GM04504 (cell line): ENCODE measurements at places on chromosomes 5 and 9.

DNA sequence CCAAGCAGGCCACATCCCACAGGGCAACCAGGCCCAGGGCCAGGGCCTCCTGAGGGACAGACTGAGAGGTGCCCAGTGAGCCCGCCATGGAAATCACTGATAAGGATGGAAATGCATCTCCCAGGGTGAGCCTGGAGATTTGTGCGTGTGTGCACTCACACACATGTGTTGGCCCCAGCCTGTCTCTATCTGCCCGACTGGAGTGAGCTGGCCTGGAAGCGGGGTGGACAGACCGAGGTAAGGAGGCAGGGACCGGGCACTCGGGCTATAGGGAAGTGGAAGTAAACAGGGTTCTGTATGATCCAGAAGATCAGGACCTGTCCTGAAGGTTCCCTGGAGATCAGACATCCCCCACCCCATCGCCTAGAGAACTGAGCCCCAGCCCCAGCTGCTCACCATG, 17.4 kb downstream of the GFI1B start:
- no peak for DNase-seq

DNA sequence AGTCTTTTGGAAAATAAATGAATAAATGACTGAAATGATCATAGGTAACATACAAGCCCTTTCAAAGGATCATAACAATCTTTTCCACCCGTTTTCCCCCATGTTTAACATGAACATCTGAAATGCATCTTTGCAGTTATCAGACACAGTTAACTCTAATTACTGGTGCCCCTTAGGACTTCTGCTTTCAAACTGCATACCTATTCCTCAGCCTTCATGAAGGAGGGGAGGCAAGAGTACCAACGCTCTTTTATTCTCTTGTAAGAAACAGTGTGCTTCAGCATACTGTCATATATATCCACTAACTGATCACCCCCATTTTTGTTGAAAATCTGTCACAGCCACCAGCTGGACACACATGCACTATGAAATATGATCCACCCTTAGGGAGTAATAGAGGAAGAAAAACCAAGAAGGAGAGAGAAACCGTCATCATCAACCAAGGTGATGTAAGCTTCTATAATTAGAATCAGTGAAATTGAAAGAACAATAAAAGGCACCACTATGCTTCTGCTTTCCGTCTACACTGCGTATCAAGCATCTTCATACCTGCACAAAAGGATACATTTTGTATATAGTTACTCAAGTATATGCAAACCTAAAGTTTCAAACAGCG, 98.7 kb downstream of the RAPGEF6 start:
- no peak for DNase-seq

GRCh38 chr5:108857905-108858304, 110.2 kb downstream of the FER start:
- DNase-seq = no peak

- DNase-seq = no peak
These were observed 33.4 kb upstream of the AKNA start for GRCh38 chr9:114421147-114421546.

DNA sequence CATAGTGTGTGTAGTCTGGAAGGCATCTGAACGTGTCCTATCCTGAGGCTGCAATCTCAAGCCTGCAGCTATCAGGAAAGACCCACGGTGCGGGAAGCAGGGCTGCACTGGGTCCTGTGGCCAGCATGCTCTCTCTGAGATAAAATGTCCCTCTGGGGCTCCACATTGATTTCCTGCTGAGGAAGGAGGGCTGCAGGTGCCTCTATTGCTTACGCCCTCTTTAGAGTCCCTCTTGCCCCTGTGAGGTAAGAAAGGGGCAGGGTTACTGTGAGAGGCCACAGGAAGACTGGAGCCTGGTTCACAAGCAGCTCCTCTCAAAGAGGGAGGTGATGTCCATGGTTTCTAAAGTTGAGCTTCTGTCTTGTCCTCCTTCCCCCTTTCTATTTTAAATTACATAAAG, 299.9 kb upstream of the RFX3 start:
- DNase-seq = no peak

DNA sequence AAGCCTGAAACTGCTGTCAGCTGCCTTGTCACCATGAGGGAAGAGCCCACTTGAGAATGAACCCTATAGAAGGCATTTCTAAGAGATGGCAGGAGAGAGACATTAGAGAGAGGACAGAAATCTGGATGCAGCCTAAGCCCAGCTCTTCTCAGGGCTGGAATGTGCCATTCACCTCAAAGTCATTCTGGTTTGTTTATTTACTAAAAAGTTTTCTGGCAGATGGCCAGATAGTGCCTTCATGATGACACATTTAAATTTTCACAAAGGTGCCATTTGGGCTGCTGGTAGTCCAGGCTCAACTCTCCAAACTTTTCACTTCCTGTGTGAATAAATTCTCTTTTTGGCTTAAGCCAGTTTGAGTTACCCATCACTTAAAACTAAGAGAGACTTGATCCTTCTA, 144.6 kb upstream of the ZNF366 start:
- DNase-seq = no peak

GRCh38 chr9:136300866-136301265, 3.0 kb downstream of the CCDC187 start:
- DNase-seq = no peak

GRCh38 chr9:85021686-85022085, 352.2 kb downstream of the NTRK2 start:
- no peak for DNase-seq

GRCh38 chr5:103450333-103451061, 112.1 kb downstream of the NUDT12 start:
- DNase-seq = peak; percentile 61

DNA sequence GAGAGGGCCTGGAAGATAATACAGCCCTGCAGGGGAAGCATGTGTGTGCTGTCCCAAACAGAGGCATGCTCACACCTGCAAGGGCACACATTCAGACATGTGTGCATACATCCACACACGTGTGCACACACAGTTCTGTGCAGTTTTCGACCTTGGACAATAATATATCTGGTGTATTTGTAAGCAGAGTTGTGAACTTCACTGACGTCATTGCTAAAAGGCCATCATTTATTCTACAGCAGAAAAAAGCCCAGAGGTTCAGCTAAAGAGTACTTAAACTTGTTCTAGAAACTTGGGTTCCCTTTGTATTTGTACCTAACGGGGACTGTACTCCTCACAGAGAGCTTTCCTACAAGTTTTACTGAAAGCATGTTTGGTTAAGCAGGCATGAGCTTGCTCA, 19.5 kb downstream of the IRX2 start:
- DNase-seq = no peak

DNA sequence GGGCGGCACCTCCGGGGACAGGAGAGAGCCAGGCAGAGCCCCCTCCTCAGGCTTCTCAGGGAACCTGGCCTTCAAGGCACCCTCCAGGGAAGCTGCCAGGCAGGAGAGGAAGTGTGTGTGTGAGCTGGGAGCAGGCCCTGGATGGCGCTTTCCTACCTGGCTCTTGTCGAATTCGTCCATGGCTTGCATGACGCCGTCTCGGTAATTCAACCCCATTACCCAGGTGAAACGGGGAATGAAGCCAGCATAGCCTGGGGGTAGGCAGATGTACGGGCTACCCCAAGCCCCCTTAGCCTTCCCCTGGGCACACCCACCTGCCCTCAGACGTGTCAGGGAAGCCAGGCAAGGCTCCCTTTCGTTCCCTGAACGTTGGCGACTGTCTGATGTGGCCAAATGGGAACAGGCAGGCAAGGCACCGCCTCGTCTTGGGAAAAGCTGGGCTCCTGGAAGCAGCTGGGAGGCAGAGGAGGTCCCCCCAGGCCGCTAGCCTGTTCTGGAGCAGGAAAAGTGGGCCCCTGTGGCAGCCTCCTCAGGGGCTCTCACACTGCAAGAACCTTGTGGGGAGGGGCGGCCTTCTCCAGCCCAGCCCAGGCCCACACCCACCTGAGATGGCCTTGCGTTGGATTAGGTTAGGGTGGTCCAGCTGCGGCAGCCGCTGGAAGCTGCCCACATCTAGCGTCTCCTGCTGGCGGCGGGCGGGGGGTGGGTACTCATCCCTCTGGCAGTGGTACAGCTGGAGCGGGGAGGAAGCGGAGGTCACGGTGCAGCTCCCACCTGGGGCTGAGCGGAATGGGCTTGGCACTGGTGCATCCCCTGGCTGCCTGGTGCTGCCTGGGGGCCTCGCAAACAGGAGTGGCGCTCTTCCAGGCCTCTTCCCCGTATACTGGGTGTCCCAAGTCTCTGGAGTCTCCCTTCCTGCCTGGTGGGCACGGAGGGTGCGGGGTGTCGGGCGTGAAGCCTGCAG, 3.7 kb downstream of the TUBB4B start:
- no peak for DNase-seq

DNA sequence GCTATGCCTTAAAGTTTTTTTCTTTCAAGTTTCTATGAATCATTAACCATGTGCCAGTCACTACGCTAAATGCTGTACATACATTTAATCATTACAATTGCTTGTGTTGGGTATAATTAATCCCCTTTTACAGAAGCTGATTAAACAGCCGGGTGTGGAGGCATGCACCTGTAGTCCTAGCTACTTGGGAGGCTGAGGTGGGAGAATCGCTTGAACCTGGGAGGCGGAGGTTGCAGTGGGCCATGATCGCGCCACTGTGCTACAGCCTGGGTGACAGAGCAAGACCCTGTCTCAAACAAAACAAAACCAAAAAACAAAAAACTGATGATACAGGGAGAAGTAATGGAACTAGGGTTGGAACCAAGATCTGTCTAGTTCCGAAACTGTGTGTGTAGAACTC, 1.2 kb upstream of the UBE2R2 start:
- no peak for DNase-seq

DNA sequence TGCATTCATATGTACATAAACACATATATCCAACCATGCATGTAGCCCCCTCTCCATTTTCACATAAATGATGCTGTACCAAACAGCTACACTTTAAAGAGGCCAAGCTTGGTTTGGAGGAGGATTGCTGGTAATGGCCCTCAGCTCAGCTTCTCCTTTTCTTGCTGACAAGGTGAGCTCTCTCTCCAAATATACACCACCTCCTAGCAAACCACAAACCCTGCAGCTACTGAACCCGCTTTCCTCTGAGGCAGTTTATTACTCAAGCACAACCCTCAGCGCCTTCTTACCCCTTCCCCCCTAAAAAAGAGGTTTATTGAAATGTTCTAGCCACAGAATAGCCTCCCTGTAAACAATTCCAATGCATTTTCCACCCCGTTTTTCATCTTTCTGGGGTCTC, 54.0 kb downstream of the ALG2 start:
- no peak for DNase-seq

- DNase-seq = no peak
These were observed 417.7 kb downstream of the TAF11L14 start for GRCh38 chr5:18051953-18052352.

- no peak for DNase-seq
These were observed 365.9 kb upstream of the C9orf72 start for GRCh38 chr9:27939186-27939585.

- DNase-seq = no peak
These were observed 4.1 kb upstream of the CLK4 start for GRCh38 chr5:178630951-178631350.

GRCh38 chr5:55191165-55191564, 18.2 kb upstream of the CDC20B start:
- DNase-seq = no peak

GRCh38 chr5:17182494-17182893, 34.9 kb upstream of the BASP1 start:
- DNase-seq = no peak

DNA sequence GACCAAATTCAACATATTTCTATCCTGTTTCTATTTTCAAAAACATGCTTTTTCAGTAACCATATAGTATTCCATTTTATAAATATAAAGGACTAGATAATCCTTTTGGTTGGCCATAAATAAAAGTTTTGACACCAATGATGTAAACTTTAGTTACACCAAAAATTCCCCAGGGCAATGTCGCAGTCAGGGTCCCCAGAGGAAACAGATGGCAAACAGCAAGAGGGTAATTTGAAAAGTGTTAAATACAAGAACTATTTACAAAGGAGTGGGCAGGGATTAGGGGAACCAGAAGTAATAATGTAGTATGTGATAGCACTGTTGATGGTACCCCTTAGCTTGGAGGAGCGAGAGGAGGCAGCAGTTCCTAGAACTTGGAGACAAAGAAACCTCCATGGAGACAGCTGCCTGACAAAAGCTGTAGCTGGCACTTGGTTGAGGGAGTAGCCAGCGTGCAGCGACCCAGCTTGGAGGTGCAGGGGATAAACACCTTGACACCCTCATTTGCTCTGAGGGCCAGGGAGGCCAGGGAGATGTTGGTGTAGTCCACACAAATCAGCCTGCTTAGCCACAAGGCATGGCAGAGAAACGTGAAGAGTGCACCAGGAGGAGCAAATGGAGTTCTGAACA, 18.3 kb upstream of the MSANTD3 start:
- no peak for DNase-seq

- DNase-seq = no peak
These were observed 30.8 kb upstream of the SARDH start for GRCh38 chr9:133768859-133769510.

DNA sequence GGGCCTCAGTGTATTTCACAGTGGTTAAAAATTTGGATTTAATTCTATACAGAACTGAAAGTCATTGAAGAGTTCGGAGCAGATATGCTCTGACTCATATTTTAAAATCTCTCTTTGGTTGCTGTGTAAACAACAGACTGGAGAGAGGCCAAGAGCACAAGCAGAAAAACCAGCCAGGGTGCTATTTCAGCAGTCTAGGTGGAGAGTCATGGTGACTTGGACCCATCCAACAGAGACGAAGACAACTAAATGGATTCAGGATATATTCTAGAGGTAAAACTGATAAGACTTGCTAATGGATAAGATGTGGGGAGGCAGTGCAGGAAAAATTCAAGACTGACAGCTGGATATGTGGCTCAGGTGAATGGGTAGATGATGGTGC, 168.9 kb downstream of the MAPKAP1 start:
- DNase-seq = peak; percentile 76

DNA sequence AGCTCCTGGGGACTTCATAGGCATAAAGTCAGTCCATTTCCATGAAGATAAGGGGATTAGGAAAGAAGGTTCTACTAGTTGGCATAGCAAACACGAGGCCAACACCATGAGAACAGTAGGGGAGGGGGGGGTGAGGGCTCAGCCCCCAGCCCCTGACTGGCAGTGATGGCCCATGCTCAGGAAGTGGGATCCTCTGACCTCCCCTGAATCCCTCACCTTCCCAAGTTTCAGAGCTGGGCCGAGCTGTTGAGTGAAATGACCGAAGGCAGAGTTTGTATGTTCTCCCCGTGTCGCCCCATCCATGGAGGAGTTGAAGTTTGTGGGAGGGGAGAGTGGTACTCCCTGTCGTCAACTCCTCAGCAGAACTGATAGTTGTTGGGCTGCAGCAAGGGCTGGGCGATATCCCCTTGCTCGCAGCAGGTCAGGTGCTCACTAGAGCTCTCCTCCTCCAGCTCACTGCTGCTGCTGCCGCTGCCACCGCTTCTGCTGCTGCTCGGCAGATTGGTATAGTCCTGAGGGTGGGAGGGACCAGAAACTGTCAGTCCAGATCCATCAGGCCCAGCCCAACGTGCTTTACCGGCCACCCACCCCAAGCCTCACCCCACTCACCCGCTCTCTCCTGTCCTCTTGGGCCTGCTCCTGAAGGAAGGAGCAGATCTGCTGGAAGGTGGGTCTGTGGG, 32.5 kb downstream of the CSF1R start:
- DNase-seq = no peak

- DNase-seq = no peak
These were observed 54.1 kb upstream of the CEMIP2 start for GRCh38 chr9:71822456-71822855.
